ENCODE measurements at places on chromosomes 1 and 21.

GRCh38 chr1:1293263-1294249 is 13.3 kb downstream of the SCNN1D start:
- no peak for DNase-seq

DNA sequence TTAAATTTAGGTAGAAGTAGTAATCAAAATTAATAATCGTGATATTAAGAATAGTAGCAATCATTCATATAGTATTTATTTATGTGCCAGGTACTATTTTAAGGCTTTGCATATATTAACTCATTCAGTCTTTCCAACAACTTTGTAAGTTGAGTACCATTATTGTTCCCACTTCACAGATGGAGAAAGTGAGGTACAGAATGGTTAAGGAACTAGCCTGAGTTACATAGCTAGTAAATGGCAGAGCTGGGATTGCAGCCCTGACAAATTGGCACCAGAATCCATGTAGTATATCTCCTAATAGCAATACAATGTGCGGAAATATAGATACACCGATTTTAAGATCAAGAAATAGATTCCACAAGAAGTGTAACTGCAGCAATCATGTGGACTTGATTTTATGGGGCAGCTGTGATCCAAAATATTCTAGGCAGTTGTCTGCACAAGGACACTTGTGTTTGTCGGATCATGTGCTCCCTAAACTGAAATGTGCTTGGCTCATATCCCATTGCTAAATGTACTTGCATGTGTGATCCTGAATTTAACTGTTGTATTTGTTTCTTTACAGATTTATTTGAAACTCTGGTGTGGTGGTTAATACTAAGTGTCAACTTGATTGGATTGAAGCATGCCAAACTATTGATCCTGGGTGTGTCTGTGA is 5.8 kb upstream of the GTF2B start:
- no peak for DNase-seq

DNA sequence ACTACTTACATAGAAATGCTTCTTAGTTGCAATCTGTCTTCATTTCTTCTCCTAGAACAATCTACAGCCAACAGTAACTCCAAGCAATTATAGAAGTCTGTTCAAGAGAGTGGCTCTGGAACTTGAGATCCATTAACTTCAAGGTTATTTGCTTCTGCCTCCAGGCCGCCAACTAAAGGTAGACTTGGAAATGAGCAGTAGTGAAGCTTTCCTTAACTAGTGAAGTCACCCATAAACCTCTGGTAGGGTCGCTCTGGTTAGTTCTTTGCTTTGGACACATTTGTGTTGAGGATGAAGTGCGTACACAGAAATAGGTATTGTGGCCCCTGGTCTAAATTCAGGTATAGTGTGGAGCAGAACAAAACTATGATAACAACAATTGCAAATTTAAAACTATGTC is 809.9 kb upstream of the RGS18 start:
- no peak for DNase-seq

GRCh38 chr1:29960156-29960755 is 723.9 kb downstream of the PTPRU start:
- no peak for DNase-seq

- no peak for DNase-seq
Observed at GRCh38 chr1:168521401-168522000, 22.3 kb downstream of the XCL2 start.

DNA sequence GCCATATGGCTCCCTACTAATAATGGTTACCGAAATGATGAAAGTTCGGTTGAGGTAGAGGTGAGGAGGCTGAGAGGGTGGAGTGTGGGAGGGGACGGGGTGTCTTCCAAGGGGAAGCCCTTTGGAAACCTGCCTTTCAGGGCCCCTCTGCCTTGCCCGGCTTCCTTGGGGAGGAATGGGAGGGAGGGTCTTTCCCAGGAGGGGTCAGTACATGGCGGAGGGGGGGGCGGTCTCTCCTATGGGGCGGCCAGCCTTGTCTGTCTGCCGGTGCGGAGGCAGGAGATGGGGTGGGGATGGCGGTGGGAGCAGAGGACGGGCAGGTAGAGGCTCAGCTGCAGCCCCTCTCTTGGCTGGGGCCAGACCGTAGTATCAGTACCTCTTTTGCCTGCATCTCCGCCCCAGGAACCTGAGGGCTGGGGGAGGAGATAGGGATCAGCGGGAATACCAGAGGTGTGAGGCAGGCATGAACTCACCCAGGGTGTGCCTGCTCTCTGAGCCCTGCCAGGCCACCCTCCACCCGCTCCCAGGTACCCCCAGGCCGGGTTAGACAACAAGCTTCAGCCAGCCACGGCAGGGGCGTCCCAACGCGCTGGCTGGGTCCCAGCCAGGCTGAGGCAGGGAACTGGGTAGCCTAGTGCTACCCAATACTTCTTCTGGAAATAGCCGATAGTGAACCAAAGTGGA is 79.4 kb upstream of the POU3F1 start:
- no peak for DNase-seq

DNA sequence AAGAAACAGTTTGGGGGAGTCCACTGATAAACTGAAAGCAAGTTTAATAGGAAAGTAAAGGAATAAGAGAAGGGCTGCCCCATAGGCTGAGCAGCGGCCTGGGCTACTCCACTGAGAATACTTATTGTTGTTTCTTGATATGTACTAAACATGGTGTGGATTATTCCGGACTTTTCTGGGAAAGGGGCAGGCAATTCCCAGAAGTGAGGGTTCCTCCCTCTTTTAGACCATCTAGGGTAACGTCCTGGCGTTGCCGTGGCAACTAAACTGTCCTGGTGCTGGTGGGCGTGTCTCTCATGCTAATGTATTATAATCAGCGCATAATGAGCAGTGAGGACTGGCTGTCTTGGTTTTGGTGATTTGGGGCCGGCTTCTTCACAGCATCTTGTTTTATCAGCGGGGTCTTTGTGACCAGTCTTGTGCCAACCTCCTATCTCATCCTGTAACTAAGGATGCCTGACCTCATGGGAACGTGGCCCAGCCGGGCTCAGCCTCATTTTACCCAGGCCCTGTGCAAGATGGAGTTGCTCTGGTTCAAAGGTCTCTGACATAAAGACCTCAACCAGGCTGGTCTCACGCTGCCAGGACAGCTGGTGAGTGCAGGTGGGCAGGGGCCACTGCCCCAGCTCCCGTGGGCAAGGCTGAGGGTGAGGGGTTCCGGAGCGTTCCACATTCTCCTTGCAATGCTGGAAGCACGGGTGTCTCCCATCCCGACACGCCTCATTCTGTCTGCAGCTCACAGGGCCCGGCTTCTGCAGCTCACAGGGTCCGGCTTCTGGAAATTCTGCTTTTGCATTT is 19.6 kb upstream of the C1orf159 start:
- no peak for DNase-seq

GRCh38 chr1:245256528-245256927 is 101.7 kb downstream of the KIF26B start:
- DNase-seq: no peak

- DNase-seq: no peak
Observed at GRCh38 chr1:210330279-210330866, 1.7 kb downstream of the HHAT start.

- no peak for DNase-seq
Observed at GRCh38 chr1:151475175-151475574, 15.9 kb upstream of the POGZ start.

- peak; percentile 11 for DNase-seq
Observed at GRCh38 chr1:219582296-219582695, 30.6 kb downstream of the ZC3H11B start.

DNA sequence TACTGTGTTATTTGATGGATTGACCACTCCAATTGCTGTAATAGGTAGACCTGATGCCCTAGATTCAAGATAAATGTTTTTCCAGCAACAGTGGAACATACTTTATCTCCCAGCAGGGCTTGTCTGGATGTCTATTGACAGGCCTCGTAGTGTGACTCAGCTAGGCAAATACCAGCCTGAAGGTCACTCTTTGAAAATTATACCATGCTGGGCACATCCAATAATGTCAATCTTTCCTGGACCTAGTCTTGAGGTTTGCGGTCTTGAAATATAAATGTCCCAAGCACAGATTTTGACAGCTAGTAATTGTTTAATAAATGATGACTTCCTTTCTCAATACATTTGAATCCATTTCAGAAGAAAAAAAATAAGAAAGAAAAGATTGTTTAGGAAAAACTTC is 1138.0 kb upstream of the TMPRSS15 start:
- no peak for DNase-seq
